ENCODE measurements at places on chromosomes 4 and X.
A peak's percentile ranks its signal among the peaks of the same experiment; 100 is the strongest.

DNA sequence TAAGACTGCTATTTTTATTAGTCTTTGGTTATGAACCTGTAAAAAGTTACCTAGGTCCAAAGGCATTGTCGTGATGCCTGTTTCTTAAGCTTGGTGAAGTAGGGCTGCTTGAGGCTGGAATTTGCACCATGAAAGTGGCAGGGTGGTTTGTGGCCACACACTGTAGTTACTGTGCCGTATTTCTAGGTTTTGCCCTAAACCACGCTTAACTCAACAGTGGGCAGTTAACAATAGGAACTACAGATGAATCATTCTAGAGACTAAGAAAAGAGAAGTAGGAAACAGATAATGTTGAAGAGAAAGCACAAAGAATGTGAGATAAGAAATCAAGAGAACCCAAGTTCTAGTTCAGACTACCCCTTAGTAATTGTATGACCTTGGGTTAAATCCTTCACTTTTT, 11.5 kb downstream of the ETNPPL start:
- no peak for DNase-seq

GRCh38 chr4:38621028-38621684, 42.8 kb upstream of the KLF3 start:
- DNase-seq = peak; percentile 78

DNA sequence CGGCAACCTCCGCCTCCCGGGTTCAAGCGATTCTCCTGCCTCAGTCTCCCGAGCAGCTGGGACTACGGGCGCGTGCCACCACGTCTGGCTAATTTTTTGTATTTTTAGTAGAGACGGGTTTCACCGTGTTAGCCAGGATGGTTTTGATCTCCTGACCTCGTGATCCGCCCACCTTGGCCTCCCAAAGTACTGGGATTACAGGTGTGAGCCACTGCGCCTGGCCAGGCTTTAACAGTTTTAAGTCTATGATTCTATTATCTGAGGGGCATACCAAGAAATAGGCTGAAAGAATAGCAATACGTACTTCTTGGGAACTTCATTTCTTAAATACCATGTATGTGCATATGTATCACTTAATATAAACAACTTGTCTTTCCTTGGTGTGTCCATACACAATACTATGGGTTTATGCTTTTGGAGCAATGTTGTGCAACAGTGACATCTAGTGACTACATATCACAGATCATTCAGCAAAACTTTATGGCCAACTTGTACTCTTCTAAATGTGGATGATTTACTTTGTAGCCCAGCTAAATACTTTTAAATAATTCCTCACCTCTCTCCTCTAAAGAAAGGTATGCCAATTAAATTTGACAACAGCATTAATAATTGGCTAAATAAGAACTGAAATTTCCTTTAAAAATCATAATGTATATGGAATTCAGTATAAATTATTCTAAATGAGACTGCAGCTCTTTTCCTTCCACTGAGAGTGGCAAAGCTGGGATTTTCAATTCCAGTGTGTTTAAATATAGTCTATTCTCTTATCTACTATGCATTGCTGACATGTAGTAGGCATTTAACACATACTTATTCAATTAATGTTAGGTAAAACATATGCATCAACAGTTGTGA, 10.4 kb downstream of the SLC9B1 start:
- DNase-seq = peak; percentile 86

GRCh38 chr4:74109116-74109869, 10.3 kb upstream of the CXCL2 start:
- no peak for DNase-seq

- DNase-seq = peak; percentile 25
These were observed 160.4 kb downstream of the CPEB2 start for GRCh38 chr4:15162465-15163283.

DNA sequence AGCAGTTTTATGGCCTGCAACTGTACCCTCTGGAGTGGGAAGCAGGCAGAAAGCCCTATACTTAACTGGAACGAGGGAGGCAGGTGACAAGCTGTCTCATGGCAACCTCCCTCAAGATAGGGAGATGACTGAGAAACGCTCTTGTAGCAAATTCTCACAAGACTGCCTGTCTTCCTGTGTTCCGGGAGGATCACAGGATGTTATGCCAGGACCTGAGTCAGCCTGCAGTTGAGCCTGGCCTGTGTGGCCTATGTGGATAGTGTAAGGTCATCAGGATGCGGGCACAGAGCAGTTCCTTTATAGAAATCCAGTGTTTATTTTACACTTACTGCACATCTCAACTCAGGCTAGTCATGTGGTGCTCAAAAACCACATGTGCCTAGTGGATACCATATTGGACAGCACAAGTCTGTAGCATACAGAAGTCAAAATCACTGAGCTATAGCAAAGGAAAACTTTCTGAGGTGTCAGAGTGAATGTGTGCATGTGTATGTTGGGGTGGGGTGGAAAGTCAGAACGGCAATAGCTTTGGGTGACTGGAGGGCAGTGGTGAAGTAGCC, 25.2 kb downstream of the TAF7L start:
- no peak for DNase-seq

DNA sequence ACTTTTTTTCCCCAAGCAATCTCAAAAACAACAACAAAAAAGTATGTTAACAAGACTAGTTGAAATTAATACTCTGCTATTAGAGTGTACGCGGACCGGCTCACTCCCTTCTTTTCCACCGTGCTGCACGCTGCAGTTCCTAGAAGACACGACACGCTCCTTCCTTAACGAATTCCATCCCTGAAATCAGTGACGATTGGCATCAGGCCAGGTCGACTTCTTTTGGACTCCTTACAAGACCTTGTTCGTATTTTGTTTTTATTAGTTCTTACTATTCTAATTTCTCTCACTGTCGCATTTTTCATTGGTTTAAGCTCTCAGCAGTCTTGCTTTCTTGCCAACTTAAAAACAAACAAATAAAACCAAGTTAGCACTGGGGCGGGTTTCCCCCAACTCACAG, 175.8 kb upstream of the PITX2 start:
- DNase-seq = no peak

DNA sequence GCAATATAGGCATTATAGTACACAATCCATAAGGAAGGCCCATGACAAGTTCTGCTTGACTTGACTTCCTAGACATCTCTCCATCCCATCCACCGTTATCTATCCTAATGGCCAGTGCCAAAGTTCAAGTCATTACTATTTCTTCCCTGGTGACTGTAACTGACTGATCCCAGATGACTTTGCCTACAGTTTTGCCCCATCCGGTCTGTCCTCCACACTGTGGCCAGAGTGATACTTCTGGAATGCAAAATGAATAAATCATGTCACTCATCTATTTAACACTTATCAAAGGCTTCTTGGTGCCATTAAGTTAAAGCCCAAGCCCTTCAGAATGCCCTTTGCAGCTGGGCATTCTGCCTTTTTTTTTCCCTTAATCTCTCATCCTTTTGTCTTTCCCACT, 130.8 kb downstream of the PPARGC1A start:
- no peak for DNase-seq

GRCh38 chr4:13992975-13993520, 365.5 kb upstream of the BOD1L1 start:
- DNase-seq = no peak

DNA sequence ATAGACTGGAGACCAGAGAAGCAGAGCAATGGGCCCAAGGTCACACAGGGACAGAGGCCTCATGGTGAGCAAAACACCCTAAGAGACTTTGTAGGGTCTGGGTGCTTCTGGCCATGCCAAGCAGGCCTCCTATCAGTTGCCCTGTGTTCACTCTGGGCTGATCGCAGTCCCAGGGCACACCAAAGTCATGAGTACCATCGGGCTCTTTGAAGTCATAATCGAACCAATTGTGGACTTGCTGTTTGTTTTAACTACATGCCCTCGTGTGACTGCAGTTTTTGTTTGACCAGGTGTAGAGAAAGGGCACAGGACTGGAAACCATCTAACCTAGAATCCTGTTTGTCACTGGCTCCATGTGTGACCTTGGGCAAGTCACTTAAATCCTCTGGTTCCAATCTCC, 172.5 kb upstream of the CPEB2 start:
- no peak for DNase-seq

DNA sequence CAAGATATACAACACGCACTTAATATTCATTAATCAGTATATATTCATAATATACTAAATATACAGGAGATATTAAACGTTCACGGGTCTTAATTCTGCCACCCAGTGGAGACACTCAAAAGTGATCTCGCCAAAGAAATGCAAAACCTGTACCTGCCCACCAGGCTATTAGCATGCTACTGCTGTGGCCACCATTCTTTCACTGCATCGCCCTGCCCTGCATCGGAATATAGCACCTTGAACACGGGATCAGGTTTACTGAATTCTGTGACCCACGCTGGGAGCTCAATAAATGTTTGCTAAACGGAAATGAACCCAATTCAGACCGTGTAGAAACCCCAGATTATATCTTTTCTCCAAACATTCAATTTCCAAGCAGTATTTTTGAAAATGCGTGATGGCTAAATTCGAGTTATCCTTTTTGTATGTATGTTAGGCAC, 840 bp upstream of the CLCN3 start:
- DNase-seq = peak; percentile 91

GRCh38 chr4:17577665-17578481, 875 bp downstream of the LAP3 start:
- DNase-seq = peak; percentile 44

DNA sequence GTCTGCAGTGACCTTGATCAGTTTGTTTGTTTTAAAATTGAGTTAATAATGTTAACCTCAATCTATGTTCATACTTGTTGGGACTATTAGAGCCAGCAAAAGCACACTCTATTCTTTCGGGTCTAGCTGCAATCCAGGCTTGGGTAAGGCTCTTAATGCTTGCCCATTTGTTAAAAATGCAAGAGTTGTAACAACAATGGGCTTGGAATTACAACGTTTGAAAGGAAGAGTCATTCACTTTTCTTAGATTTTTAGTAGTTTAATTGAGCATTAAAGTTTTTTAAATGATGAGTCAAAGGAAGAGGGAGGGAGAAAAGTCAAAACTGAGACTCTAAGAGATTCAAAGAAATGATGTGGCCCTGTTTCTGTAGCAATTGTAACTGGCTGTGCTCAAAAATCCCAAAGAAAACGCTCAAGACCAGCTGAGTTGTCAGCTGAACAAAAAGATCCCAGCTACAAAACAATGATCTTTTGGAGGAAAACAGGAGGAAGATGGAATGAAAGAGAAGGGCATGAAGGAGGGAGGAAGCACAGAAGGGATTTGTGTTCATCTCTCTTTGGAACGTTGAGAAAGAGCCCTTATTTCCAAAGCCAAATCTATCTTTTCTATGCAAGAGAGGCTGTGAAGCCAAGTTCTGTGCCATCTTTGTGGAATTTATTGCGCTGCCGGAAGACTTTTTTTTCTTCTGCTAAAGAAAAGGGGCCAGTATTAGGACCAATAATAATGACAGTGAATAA, 5.5 kb downstream of the SCD5 start:
- DNase-seq = no peak
